Activated CD4-positive, alpha-beta T cell treated with anti-CD3 and anti-CD28 coated beads, Interleukin-2, amount 50 U/mL, for 16 hours (primary cell): ENCODE measurements at places on chromosomes 12 and 14.

DNA sequence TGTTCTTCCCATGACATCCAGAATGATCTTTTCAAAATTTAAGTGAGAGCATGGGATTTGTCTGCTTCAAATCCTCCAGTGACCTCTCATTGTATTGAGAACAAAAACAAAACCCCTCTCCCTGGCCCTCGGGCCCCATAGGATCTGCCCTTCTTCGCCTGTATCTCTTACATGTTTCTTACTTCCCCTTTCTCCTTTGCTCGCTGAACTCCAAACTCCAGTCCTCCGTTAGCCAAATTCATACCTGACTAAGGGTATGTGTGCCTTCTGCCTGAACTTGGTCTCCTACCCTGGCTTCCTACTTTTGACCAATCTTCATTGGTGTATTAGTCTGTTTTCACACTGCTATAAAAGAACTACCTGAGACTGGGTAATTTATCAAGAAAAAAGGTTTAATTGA lies 13.2 kb upstream of the TSPAN11 start:
- no peak for DNase-seq

GRCh38 chr14:29927376-29928116 lies at the start of gene PRKD1:
TSS of gene PRKD1 (minus strand) at chr14:29927847.
- DNase-seq, result no peak

GRCh38 chr14:69711065-69711464 lies 55.9 kb upstream of the SRSF5 start:
- no peak for DNase-seq

- DNase-seq, result no peak
These were observed 186.8 kb upstream of the PRICKLE1 start for GRCh38 chr12:42776396-42776795.

GRCh38 chr12:74957634-74958033 lies 252.0 kb downstream of the KCNC2 start:
- no peak for DNase-seq

DNA sequence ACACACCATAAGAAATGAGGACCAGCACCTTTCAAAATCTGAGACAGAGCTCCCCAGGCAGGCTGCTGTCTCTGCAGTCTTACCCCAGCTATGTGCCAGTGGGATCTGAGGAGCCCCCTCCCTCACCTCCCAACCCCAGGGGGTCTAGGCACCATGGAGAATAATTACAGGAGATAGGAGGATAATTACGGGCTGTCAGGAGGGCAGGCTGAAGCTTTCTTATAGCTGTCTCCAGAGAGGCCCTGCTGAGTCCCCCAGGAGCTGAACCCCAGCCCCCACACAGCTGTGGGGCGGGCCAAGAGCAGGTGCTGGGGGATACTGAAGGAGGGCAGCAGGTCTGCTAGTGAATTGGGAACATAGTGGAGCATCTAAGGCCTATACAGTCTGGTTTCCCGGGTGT lies 6.8 kb downstream of the CPNE6 start:
- DNase-seq, result no peak

DNA sequence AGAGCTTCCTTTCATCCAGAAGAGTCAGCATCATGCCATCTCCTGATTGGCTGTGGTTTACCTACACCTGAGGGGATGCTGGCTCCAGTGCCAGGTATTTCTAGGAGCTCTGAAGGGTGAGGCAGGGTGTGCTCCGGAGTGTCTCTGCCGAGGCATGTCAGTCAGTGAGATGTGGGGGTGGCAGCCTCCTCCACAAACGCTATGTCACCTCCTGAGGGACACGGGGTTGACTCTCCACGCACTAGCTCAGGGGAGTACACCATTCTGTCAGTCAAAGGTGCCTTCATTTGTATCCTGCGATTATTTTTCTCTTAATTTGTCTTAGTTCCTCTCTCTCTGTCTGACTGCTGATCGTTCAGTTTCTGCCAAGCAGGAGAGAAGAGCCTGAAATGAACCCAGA lies 604.5 kb downstream of the VRK1 start:
- no peak for DNase-seq

DNA sequence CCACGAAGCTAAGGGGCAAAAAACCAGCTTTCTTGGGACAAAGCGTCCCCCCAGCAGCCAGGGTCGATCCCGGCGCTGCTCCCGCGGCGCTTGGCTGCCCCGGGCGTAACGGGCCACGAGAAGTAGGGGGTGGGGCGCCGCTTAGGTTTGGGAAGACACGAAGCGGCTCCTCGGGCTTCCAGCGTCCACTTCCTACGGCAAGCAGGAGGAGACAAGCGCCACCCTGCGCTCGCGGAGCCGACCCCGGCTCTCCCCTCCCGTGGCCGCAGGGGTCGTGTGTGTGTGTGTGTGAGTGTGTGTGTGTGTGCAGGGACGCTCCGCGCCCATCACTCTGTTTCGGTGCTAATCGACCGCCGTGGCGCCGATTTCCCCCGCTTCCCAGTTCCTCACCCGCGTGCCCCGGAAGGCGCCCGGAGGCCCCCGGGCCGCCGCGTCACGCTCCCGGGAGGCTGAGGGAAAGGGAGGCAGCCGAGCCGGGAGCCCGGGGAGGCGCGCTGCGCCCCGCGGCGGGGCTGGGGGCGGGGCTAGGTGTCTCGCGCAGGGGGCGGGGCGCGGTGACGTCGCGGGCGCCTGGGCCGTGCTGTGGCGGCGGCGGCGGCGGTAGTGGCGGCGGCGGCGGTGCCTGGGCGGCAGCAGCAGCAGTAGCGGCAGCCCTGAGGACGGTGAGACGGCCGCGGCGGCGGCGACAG lies at the start of gene ERC1:
TSS of gene ERC1 (plus strand) at position 563 of the 689 bp plus-strand sequence. CDS start 36,681 bp downstream, outside the sequence.
- peak; percentile 84 for DNase-seq

GRCh38 chr12:18468246-18469075 lies 207.1 kb downstream of the PIK3C2G start:
- DNase-seq, result no peak
